ENCODE measurements at places on chromosomes 2 and 18. TPM values are rescaled to one million over a fixed set of nuclear protein-coding genes. Genes with fewer than 3 reads are reported as not detected.

SNED1 gene
- 80.4 TPM for total RNA-seq

NLRC4 gene
- not detected for total RNA-seq

GRHL1 gene
- total RNA-seq: 0.08 TPM

LHCGR gene
- not detected for total RNA-seq

SERPINB12 gene
- not detected for total RNA-seq

CYRIA gene
- 4.3 TPM for total RNA-seq

NMS gene
- not detected for total RNA-seq

AQP12A gene
- not detected for total RNA-seq

PLCL1 gene
- 2.5 TPM for total RNA-seq

CCNT2 gene
- 20.2 TPM for total RNA-seq

CCDC102B gene
- 7.6 TPM for total RNA-seq

C18orf32 gene
- total RNA-seq: 7.9 TPM

Measured in smooth muscle cell of the coronary artery (primary cell).